NCI-H1092 treated with DMSO at 0.1 percent for 48 hours (cell line): ENCODE measurements at places on chromosomes 13 and 19.

GRCh38 chr19:11581740-11582139 is 4.3 kb upstream of the ACP5 start:
- DNase-seq, result no peak

GRCh38 chr19:49130325-49130724 is 11.0 kb downstream of the PPFIA3 start:
- no peak for DNase-seq

DNA sequence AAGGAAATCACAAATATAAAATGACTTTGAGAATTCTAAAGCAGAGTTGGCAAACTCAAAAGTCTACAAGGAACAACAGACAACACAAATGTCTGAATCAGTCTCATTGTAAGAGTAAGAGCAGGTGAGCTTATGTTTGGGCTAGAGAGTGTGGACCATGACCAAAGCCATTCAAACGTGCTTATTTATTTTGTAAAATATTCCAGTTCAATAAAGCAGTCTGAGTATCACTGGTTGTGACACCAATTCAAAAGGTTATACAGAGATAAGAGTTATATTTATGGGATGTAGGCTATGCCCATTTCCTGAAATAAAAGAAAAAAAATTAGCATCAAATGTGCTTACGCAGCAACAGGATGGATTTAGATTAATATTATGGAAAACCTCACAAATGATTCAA is 251.6 kb downstream of the KLF5 start:
- DNase-seq, result no peak

DNA sequence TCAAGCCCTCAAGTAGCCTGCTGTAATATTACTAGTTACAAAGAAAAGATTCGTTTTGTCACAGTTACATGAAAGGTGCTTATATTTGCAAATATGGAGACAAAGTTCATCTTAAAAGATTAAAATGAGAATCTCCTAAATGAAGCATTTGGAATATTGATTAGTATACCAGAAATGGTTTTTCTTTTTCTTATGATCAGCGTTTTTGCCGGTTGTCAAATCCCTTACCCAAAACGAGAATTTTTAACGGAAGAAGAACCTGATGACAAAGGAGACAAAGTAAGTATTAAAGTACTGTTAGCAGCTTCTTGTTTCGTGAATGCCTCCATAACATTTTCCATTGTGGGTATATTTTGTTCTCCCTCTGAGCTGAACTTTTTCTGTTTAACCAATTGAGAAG is 147.1 kb downstream of the CDK8 start:
- no peak for DNase-seq

- DNase-seq, result no peak
Measured at GRCh38 chr13:32956595-32956933, 59.7 kb upstream of the KL start.

- no peak for DNase-seq
Measured at GRCh38 chr19:54047616-54048015, 16.1 kb downstream of the VSTM1 start.

GRCh38 chr13:33541456-33541855 is 255.9 kb upstream of the STARD13 start:
- no peak for DNase-seq

- peak; percentile 87 for DNase-seq
Measured at GRCh38 chr19:56477429-56478338, 539 bp upstream of the ZNF667 start.

DNA sequence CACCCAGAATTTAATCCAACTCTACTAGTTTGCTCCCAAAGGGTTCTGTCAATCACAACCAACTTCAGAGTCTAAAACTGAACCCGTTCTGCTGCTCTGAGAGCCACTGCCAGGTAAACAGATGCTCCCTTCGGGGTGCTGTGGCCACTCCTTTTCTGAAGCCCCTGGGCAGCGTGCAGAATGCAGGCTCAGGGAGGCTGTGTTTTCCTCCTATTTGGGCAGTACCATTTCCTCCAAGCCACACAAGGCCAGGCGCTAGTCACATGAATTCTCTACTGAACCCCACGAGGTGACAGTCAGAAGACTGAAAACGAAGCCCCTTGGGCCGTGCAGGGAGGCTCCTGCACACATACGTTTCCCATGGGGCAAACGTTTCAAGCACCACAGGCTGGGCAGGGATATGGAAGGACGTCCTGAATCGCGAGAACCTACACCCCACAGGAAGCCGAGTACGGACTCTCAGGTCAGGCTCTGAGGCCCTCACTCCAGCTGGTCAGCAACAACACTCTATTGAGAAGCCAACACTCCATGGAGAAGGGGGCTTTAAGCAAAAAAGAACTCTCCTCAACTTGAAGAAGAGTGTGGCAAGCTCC is 71.8 kb downstream of the CCDC70 start:
- DNase-seq, result no peak

DNA sequence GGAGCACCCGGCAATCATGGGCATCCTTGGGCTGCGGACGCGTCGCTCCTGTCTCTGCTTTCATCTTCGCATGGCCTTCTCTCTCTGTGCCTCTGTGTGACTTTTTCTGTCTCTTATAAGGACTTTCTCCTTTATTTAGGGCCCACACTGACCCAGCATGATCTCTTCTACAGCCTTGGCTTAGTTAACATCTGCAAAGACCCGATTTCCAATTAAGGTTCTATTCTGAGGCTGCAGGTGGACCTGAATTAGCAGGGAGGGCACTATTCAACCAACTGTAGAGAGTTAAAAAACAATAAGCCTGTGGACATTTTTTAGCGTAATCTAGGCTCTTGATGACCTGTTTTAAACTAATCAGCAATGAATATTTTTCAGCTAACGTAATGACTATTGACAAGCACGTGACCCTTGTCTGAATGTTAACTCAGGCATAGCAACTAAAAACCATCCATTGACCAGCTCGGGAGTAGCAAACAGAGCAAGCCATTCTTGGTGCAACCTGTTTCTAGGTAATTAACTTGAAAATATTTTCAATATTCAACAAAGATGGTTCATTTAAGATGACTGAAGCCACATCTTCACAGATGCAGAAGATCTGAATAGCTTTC is 15.2 kb downstream of the F10 start:
- no peak for DNase-seq

DNA sequence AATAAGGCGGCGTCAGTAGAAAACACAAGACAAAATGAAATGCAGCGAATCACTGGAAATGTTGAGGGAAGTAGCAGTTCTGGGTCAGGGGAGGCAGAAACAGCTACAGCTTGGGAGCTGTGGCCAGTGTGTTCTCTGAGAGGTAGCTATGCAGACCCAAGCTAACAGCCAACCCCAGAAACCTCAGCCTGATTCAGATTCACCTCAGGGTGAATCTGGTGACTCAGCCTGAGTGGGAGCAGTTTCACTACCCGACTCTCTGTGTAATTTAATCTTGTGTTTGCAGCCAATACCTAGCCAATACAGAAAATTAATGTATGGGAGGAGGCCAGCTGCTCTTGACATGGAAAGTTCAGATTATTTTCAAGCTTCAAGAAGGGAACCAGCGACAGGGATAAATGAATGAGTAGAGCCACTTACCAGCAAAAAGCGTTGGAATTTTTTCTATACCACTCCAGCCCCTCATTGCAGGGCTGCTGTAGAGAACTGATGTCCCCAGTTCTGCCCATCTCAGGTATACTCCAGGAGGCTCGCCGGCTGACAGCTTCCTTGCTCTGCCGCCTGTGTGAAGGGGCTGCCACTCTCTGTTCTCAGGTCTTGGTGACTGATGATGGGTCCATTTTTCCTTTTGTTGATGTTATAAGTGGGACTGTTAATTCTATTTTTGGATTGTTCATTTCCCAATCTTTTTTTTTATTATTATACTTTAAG is 8.9 kb downstream of the IGFL3 start:
- DNase-seq, result no peak

- no peak for DNase-seq
Measured at GRCh38 chr13:112513761-112514160, 74.2 kb downstream of the TUBGCP3 start.

- DNase-seq, result no peak
Measured at GRCh38 chr13:26558074-26558805, 757 bp downstream of the WASF3 start.

DNA sequence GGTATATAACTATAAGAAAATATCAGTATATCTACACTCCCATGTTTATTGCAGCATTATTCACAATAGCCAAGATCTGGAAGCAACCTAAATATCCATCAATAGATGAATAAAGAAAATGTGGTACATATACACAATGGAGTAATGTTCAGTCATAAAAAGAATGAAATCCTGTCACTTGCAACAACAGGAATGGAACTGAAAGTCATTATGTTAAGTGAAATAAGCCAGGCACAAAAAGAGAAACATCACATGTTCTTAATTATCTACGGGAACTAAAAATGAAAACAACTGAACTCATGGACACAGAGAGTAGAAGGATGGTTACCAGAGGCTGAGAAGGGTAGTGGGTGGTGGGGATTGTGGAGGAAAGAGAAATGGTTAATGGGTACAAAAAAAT is 665.2 kb downstream of the TBC1D4 start:
- no peak for DNase-seq

GRCh38 chr13:63517371-63517770 is 2101.7 kb upstream of the PCDH20 start:
- peak; percentile 72 for DNase-seq

- DNase-seq, result no peak
Measured at GRCh38 chr13:99506634-99507033, 5.4 kb downstream of the TM9SF2 start.

DNA sequence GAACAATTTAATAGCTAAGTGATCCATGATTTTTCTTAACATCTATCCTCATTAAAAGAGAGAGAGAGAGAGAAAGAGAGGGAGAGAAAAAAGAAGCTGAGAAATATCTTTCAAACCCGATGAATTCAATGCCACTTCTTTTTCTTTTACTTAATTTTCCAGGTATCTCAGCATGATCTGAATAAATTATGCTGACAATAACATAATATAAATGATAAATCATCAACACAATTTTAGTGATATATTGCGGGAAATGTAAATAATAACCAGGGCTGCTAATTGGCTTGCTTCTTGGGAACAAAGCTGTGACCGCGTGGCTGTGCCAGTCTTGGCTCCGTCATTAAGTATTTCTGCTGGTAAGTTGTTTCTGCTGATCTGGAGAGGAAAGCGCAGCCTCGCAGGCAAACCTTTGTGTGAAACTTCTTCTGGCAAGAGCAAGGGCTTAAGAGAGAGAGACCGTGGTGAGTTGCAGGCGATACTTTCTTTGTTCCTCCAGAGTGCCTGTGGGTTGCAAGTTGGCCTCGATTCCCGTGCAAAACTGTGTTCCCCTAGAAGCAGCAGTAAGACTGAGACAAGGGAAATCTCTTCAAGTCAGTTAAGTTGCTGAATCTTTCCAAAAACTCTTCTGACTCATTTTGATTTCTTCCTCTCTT is 489.1 kb upstream of the TSHZ3 start:
- no peak for DNase-seq

DNA sequence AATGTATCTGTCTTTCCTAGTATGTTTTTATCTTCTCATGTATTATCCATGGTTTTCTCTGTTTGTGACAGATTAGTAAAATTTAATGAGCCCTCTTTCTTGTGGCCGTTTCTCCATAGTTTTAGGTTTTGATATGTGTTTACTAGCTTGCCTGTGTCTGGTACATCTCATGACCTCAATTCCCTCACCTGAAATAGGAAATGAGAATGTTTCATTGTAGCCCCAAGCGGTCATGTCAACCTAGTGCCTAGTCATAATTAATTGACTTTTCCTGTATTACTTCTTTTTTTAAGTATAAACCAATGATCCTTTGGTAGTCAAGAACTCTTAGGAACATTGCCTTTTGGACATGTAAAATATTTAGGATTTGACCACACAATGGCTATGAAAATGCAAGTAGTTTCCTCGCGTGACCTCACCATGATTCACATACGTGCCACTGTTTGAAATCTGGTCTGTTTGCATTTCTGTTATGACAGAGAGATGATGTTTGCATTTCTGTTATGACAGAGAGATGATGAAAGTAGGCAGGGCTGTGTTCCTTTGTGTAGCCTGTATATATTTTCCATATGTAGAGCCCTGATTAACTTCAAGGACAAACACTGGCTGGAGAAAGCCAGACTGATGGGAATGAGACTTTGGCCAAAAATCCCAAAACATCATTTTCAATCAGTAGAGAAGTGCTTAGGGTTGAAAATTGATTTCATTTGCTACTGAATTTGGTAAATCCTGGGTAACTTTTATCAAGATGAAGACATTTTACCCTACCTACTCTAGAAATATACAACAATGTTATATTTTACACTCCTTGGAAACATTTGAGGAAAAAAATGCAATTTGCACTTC is 104.8 kb downstream of the TNFRSF19 start:
- no peak for DNase-seq

GRCh38 chr13:37109051-37109678 is 3.7 kb upstream of the CSNK1A1L start:
- DNase-seq, result peak; percentile 28

DNA sequence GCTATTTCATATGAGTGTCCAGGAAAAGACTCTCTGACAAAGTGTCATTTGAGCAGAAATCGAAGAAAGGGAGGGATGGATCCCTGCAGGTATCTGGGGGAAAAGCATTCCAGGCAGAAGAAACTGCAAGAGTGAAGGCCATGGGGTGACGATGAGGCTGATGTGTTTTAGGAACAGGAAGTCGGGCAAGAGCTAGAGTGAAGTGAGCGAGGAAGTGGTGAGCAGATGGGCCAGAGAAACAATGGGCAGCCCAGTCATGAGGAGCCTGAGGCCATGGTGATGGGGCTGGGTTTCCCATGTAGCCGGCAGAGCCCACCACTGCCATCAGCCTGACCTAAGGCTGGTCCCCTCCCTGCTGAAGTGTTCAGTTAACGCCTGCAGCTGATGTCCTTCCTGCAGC is 150.2 kb downstream of the TNFSF13B start:
- no peak for DNase-seq

DNA sequence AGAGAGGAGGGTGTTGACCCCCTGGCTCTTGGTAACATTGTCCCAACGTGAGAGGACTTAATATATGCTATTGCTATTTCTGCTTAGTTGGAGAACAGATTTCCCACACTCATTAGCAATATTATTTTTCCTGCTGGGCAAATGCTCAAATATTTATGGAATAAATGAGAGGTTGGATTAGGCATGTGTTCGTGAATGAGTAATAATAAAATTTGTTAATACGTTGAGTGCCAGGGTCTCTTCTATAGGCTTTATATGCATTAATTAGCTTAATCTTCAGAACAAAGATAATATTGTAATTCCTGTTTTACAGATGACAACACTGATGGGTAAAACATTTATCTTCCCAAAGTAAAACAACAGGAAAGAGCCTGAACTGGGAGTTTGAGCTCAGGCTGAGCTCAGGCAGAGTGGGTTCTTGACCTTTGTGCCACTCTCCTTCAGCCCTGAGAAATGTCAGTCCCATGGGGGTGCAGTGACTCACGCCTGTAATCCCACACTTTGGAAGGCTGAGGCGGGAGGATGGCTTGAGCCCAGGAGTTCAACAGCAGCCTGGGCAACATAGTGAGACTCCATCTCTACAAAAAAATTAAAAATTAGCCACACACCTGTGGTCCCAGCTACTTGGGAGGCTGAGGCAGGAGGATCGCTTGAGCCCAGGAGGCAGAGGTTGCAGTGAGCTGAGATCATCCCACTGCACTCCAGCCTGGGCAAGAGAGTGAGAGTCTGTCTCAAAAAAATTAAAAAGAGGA is 1.2 kb downstream of the ZNF233 start:
- DNase-seq, result no peak

DNA sequence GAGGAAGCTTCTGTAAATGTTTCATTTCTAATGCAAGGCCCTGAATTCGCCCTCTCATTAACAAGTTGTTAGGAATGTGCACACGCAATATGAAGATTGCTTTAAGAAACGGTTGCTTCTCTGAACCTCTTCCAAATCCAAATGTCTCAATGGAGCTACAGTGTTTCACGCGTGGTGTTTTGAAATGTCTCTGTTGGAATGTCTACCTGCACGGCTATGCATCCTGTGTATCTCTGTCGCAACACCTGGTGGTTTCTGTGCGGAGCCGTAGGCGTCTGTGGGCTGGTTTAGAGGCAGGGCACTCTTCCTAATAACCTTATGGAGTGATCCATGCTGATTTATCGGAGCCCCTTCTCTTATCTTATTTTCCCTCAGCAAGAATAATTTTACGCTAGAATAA is 1584.2 kb upstream of the SLC10A2 start:
- no peak for DNase-seq
